BE2C (cell line): ENCODE measurements at places on chromosomes 3 and 15.

DNA sequence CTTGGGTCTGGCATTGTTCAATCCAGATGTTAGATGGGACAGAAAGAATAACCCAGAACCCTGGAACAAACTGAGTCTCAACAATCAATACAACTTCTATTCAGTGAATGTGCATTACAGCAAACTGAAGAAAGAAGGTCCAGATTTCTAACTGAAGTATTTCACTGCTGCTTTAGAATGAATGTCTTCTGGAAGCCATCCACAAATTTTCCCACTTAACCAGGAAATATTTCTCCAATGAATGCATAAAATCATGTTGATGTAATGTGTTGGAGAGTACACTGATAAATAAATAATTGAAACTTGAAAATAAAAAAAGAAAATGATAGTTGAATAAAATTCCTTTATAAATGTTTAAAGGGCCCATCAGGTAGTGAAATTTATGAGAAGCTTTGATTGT, 658.6 kb downstream of the ZBBX start:
- DNase-seq, result no peak

- peak; percentile 78 for DNase-seq
Observed at GRCh38 chr15:79184465-79184892, 93.9 kb upstream of the RASGRF1 start.

DNA sequence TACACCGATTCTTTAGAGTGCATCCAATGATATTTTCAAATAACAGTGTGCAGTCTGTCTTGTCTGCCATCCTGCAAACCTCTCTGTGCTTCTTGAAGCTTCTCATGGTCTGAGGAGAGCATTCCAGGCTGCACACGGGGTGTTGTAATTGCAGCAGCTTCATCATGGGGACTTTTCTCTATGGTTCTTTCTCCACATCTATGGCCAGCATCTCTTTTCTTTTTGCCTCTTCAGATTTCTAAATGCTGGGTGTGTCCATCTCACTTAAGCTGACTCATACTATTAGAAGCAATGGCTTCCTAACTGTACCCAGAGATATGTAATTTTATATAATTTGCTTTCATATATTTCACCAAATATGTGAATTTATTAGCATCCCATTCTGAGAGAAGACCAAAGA, 63.8 kb upstream of the EPHB3 start:
- no peak for DNase-seq

DNA sequence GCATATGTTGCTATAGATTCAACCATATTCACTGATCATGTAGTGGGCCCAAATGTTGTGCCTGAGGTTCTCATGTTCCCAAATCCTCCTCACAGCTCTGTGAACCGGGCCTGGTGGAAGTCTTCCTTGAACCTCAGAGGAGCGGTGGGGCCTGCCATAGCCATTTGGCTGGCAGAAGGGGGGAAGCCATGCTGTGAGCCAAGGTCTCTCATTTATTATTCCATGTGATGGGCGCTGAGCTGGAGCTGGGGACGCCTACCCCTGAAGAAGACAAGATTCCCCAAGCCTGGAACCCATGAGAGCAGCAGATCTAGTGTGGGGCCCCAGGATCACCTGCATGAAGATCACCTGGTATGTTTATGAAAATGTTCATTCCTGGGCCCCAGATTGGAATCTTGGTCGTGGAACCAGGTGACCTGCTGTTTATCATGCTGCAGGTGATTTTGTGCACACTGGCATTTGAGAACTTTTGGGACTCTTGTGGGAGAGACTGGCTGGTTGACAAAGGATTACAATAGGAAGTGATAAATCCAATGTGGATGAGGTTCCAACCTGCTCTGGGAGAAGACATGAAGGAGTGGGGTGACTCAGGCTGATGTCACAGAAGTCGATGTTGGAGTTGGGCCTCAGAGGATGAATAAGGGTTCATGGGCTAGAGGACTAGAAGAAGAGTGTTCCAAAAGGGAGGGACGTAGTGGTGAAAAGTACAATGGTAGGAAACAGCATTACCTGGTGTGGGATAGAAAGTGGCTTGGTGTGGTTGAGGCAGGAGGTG, 102.1 kb downstream of the ASB7 start:
- DNase-seq, result no peak

DNA sequence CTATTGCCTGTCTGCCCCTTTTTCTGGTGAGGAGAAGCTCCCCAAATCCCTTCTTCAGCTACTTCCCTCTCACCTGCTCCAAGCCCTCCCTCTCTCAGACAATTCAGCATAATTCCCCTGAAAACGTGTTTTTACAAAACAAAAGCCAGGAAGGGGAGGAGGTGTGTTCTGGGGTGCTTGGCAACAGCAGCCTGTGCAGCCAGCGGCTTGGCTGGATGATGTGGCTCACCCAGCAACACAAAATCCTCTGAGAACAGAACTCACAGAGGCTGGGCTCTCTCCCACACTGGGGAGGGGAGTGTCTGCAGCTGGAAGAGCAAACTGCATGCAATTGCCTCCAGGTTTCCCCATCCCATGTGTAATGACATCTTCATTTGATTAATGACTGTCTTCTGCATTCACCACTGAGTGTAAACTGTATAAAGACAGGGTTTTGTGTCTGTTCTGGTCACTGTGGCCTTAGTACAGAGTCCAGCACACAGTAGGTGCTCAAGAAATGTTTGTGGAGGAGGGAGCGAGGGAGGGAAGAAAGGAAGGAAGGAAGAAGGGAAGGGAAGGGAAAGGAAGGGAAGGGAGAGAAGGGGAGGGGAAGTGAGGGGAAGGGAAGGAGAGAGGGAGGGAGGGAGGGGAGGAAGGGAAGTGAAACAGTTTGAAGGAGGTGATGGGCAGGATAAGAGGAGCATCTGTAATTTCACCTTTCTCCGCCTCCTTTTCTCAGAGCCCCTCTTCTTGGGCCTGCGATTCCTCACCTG, 70.1 kb upstream of the GLCE start:
- peak; percentile 34 for DNase-seq

- DNase-seq, result no peak
Observed at GRCh38 chr3:182704926-182705325, 88.4 kb upstream of the ATP11B start.

- no peak for DNase-seq
Observed at GRCh38 chr3:184257083-184257915, 4.1 kb downstream of the CAMK2N2 start.

DNA sequence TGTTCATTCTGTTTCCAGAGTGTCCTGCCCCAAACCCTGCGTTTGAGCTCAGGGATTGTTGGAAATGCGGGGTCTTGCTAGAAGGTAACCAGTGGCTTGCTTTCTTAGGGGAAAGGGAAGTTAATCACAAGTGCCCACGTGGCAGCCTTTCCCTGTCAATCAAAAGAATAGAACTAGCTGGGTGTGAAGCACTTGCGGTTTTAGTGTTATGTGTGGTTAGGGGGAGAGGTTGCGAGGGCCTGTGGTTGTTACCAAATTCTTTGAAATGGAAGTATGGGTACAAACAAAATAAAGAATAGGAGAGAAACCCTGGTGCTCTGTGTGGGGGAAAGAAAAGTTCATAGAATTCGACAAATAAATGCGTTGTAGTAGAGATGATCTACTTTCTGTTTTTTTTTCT, 67.6 kb downstream of the FNDC3B start:
- DNase-seq, result no peak

- DNase-seq, result no peak
Observed at GRCh38 chr3:38986901-38987300, 64.8 kb downstream of the SCN11A start.
